ENCODE measurements at places on chromosomes 13 and 19.
A peak's percentile ranks its signal among the peaks of the same experiment; 100 is the strongest.

- no peak for DNase-seq
These were observed 589.3 kb upstream of the ARGLU1 start for GRCh38 chr13:107157271-107157670.

DNA sequence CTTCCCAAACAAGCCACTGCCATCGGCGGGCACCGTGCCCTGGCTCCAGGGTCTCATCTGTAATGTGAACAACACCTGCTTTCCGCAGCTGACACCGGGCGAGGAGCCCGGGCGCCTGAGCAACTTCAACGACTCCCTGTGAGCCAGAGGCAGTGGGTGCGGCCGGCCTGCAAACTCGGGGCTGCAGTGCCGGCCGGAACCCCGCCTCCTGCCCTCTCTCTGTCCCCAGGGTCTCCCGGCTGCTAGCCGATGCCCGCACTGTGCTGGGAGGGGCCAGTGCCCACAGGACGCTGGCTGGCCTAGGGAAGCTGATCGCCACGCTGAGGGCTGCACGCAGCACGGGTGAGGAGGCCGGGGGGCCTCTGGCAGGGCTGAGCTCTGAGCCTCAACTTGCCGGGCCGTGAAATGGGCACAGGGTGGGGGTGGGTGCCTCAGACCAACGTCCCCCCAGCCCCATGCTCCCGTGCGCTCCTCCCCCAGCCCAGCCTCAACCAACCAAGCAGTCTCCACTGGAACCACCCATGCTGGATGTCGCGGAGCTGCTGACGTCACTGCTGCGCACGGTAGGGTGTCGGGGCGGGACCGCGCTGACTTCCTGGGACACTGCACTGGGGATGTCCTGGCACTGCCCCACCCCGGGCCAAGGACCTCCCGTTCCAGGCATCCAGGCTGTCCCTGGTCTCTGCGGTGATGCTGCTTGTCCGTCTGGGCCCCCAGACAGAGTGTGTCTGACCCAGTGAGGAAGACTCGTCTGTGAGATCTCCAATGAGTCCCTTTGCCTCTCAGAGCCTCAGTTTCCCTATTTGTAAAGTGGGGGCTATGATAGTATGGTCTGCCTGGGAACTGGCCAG is 2.2 kb downstream of the ABCA7 start:
- no peak for DNase-seq

- DNase-seq = no peak
These were observed 8.8 kb upstream of the SULT2B1 start for GRCh38 chr19:48543121-48543710.

DNA sequence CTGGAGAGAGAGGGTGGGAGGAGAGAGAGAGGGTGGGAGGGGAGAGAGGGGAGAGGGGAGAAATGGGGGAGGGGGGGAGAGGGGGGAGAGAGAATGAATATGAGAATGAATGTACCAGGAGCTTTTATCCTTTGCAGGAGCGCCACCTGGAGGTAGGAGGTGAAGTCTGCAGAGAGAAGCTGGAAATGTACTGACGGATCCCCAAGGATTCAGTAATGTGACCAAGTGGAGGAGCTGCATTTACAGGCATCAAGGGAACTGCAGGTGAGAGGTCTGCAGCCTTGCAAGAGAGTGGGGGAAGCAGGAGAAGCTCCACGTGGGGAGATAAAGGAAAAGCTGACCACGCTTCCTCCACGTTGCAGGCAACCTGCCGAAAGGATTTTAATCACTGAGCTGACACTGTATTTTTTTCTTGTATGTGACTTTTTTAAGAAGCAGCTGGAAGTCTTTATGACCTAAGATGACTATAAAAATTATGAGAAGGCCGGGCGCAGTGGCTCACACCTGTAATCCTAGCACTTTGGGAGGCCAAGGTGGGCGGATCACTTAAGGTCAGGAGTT is 33.7 kb downstream of the VSTM1 start:
- DNase-seq = peak; percentile 6

DNA sequence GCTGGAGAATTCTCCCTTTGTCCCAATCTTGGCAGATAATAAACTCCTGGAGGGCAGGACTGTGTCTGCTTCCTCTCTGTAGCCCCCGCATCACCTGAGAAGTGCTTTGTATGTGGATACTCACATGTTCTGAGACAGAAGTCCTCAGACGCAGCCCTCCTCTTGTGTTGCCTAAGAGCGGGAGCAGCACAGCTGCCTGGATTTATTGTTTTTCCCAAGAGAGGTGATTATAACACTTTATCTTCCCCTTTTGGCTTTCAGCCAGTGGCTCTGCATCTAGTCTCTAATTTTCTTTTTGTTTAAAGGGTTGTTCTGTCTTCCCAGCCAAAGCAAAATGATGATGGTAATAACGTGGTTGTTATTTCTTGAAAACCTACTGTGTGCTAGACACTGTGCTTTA is 36.1 kb downstream of the OLFM4 start:
- no peak for DNase-seq
